Fibroblast of lung (primary cell): ENCODE measurements at places on chromosomes 3 and 15.

- DNase-seq: peak; percentile 62
Observed at GRCh38 chr3:11059090-11059798, 66.7 kb downstream of the SLC6A1 start.

DNA sequence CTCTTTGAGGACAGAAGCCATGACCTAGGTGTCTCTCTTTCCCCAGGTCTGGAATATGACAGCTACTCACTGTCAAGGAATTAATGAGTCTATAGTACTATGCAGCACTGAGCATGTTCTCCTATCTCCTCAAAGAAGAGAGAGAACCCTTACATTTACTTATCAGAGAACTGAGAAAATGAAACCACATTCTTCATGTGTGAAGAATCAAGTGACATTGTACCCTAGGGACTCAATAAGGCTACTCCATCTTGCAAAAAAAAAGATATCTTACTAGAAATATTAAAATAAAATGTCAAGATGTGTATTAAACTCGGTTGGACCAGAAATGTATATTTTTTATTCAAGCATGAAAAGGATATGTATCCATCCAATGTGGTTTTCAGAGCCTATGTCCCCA is 133.2 kb upstream of the COL8A1 start:
- DNase-seq: no peak

DNA sequence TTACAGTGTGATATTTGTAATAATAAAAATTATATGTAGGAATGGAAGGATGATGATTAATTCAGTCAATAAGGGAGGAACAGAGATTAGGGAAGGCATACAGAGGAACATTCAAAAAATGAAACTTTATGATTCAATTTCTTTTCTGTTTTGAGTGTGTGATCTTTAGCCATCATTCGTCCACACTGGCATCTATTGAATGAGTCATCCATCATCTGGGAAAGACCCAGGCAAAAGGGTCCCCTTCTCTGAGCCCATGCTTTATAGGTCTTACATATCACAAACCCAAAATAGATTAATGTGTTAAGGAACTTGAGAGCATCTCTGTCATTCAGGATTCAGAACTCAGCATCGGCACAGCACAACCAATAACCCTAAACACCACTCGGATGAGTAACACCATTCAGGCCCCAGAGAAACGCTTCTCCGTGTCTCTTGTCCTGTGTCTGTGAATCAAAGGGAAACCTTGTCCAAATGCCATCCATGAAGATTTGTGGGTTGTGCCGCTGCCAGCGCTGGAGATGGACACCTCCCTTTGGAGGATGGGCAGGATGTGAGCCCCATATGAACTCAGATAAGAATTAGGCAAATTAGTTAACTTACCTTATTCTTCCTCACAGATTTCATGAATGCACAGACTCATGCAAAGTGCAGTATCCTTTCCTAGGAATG is 21.7 kb upstream of the TPM1 start:
- DNase-seq: no peak

DNA sequence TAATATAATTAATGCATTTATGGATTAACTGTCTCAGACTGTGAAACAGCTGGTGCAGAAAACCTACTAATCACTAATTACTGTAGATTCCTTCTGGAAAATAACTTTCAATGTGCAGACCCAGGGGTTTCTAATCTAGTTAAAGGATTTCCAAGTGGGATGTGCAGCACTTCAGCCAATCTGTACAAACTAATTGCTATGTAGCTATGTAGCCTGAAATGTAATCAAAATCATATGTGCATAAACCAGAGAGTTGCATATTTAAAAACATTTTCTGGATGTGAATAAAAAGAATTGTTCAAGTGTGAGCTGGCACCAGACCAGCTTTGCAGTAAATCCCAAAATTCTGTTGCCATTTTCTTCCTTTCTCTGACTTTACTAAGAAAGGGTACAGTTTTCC is 127.5 kb upstream of the CD96 start:
- DNase-seq: no peak

GRCh38 chr15:72824112-72824511 is 40.6 kb upstream of the ADPGK start:
- DNase-seq: no peak

DNA sequence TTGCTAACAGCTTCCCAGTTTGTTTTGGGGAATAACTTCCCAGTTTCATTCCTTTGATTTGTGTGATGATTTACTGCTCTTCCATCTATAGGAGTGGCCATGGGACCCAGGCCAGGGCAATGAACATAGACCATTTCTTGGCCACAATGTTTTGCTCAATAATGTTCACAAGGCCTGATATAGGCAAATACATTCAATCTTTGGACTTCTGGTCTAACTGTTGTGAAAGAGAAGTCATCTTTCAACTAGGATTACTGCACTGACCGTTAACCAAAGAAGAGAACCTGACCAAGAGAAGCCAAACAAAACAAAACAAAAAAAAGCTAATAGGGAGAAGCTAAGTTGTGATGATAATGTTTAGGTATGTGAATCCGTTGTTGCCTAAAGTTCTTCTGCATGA is 221.8 kb upstream of the SUCLG2 start:
- no peak for DNase-seq

DNA sequence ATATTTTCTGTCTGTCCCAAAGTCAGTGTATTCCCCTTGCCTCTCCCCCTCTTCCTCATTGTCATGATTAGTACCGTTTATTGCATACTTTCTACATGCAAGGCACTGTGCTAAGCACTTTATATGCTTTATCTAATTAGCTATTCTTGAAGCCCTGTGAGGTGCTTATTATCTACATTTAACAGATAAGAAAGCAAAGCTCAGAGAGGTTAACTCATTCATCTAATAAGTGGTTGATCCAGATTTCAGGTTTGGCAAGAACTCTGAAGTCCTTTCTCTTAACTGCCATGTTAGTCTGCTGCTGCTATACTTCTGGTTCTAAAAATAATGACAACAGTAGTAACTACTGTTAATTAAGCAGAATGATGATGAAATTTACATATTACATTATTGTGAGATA is 13.5 kb downstream of the IQGAP1 start:
- no peak for DNase-seq

DNA sequence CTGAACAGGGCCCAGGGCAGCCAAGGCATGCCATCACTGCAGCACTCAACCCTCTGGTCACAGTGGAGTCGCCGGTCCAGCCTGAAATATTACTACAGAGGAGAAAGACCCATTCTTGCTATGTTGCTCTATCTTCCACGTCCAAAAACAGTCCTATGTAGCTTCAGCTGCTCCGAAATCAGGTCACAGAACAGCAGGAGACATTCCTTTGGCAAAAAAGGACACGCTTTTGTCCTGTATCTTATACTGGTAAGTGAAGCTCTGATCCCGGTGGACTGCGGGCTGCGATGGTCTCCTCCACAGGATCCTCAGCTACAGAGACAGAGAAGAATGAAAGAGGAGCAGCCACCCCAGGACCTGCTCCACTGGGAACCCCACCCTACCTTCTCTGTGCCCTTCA is 17.6 kb downstream of the ELP6 start:
- DNase-seq: no peak

DNA sequence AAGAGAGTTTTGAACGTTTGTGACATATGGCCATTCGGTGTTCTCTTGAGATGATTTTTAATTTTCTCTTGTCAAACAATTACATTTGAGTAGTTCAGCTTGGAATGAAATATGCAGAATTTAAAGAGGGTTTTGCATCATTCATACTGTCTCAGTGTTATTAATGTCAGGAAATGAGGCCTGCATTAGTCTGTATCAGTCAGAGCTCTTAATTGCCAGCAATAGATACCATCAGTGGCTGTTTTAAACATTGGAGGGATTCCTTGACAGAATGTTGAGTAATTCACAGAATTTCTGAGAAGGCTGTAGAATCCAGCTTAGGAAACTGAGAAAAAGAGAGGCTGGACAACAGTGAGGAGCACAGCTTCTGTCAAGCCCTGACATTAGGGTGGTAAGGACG is 722.0 kb downstream of the NR2F2 start:
- DNase-seq: no peak

DNA sequence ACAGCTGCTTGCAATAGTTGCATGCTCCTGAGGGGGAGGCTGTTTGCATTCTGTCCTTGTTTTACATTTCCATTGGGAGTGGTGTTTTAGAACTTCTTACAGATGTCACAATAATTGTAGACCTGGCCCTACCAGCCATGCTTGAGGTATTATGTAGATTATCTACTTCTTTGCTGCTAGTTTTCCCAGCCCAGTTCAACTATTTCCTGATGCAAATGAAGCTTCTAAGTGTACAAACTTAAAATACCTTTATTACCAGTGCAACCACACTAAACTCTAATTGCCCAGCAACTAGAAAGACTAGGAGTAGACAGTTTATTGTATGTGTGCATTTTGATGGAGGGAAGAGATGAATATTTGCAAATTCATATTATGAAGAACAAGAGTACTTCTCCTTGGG is 104.9 kb upstream of the MYZAP start:
- no peak for DNase-seq

DNA sequence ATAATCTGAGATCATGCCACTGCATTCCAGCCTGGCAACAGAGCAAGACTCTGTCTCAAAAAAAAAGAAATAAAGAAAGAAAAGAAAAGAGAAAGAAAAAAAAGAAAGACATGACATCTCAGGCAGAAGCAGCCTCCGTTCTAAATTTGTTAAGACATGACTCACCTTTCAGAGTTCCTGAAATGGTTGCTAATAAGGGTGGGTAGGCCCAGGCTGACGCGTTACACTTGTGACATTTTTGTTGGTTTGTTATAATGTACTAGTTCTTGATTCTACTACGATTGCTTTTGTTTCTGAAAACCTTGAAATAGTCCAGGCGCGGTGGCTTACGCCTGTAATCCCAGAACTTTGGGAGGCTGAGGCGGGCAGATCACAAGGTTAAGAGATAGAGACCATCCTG is 21.0 kb downstream of the SLC25A20 start:
- peak; percentile 58 for DNase-seq

DNA sequence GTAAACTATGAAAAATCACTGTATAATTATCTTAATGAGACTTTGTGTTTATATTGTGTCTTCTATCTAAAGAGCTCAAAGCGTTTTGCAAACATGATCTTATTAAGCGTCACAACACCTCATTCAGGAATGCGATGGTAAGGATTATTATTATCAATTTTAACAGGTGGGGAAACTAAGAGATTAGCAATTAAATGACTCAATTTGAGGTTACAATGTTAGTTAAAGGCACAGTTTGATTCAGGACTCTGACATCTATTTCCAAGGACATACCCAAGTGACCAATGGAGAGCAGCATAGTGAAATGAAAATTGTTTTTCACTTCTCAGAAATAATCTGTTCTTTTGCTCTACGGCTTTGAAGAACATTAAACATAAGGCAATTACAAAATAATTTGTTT is 74.6 kb downstream of the FMN1 start:
- no peak for DNase-seq
